NCI-H226 (cell line): ENCODE measurements at places on chromosomes 1 and 21.

DNA sequence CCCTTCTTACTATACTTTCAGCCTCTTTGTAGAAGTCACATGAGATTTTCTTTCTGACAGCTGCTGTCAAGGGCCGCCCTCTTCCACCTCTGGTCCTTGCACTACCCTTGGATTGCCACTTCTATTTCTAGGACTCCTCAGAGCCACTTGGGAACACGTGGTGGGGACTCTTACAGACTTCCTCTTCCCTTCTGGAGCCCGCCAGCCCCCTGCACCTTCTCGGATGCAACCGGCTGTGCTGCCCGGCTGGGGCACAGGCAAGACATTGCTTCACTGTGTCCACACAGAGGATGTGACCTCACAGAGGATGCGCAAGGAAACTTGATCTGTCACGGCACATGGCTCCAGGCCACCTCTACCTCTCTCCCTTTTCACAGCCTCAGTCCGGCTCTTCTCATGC, 2.4 kb upstream of the IKBKE start:
- DNase-seq, result no peak

- DNase-seq, result peak; percentile 75
Measured at GRCh38 chr1:234656944-234657654, 47.1 kb upstream of the IRF2BP2 start.

GRCh38 chr1:97396463-97396862, 524.4 kb downstream of the DPYD start:
- no peak for DNase-seq

DNA sequence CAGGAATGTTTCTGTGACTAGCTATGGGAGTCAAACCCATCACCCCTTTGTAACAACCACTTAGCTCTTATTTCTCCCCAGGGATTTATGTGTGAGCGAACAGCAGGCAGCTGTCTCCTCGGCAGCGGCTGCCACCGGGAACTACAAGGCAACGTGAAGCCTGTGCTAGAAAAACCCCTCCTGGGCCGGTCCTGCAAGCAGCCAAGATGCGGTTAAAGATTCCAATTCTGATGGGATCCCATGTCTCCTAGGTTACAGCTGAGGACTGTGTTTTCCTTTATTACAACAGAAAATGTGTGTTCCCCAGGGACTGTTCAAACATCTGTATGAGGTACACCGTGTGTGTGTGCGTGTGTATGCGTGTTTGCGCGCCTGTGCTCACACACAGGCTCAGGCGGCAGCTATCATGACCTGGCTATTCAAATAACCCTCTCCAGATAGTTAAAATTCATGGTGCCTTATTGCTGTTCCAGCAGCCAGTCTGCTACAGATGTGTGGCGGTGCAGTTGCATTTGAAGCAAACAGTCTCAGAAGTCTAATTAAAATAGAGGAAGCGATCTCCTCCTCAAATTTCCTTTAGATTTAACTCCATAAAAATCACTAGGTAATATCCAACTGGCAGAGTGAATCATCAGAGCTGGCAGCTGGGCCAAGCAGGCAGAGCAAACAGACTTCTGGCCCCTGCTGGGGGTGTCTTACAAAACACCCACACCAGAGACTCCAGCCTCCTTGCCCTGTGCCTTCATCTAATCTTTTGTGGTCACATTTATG, 68.0 kb downstream of the LMX1A start:
- no peak for DNase-seq

GRCh38 chr1:177305040-177306018, 134.6 kb downstream of the BRINP2 start:
- DNase-seq, result no peak

DNA sequence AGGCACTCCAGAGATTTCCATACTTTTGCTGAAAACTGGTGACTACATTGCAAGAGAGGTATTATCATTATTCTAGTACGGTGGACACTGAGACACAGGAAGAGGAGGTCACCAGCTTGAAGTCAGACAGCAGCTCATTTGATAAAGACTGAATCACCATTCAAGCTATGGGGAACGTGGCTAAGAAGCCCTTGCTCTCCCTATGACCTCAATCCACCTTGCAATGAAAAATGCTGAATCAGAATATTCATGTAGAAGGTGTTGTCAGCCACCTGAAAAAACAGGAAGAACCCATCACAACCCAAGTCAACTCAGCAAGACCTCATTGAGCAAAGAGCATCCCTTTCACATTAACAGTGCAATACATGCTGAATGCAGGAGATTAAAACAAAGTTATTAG, 59.0 kb upstream of the FGGY start:
- peak; percentile 34 for DNase-seq

- no peak for DNase-seq
Measured at GRCh38 chr1:50424045-50424883, 1.0 kb upstream of the DMRTA2 start.

GRCh38 chr1:20699558-20699957, 18.2 kb downstream of the KIF17 start:
- DNase-seq, result no peak
